ENCODE measurements at places on chromosomes 3 and 15.
A peak's percentile ranks its signal among the peaks of the same experiment; 100 is the strongest.

DNA sequence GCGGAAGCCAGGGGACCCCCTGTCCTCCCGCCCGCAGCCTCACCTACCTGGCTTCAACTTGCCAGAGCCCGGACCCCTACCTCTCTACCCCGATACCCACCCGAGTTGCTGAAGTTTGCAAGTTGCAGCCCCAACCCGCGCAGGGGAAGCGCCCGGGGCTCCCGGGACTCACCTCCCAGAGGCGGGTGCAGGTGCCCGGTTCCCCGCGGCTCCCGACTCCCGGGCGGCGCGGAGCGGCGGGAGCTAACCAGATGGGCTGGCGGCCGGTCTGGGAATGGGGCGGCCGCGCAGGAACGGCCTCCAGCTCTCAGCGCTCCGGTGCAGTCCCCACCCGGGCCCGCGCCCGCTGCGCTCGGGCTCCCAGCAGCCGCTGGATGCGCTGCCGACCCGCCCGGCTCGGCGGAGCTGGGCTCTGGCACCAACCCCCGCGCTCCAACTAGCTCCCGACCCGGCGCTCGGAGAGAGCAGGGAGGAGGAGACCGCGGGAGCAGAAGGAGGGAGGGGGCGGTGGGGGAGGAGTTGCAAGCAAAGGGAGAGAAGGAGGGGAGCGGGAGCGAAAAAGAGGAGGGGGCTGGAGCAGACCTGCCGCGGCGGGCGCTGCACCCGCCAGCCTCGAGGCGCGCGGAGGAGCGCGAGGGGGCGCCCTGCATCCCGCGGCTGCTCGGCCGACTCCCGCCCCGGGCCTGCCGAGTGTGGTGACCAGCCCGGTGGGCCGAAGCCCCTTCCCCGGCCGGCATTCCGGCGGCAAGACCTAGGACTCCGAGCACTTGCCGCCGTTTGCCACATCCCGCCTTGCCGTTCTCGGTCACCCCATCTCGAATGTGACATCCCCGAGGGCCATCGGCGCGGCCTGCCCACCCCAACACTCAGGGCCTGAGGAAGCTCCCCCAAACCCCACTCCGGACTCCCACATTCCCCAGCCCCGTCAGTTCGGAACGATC is at the start of gene SEMA5B:
SEMA5B (minus strand) TSS at position 472 of the 941 bp plus-strand sequence. CDS start 66,500 bp downstream, outside the sequence.
- peak; percentile 28 for DNase-seq

DNA sequence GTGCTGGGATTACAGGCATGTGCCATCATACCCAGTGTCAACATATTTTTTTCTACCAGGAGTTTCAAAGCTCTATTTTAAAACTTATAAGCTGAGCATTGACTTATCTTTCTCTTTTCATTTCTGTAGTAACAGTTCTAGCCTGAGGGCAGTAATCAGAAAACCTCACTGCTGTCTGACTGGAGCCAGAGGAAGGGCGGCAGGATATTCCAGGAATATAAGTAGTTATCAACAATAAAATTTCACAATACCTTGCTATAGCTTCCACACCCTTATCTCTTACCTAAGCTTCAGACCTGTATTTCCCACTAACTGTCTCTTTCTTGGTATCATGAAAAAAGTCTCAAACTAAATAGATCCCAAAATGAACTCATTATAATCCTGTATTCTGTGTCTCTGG is 5.1 kb upstream of the NEDD4 start:
- DNase-seq: no peak

GRCh38 chr3:58049143-58049785 is 41.0 kb downstream of the FLNB start:
- no peak for DNase-seq

DNA sequence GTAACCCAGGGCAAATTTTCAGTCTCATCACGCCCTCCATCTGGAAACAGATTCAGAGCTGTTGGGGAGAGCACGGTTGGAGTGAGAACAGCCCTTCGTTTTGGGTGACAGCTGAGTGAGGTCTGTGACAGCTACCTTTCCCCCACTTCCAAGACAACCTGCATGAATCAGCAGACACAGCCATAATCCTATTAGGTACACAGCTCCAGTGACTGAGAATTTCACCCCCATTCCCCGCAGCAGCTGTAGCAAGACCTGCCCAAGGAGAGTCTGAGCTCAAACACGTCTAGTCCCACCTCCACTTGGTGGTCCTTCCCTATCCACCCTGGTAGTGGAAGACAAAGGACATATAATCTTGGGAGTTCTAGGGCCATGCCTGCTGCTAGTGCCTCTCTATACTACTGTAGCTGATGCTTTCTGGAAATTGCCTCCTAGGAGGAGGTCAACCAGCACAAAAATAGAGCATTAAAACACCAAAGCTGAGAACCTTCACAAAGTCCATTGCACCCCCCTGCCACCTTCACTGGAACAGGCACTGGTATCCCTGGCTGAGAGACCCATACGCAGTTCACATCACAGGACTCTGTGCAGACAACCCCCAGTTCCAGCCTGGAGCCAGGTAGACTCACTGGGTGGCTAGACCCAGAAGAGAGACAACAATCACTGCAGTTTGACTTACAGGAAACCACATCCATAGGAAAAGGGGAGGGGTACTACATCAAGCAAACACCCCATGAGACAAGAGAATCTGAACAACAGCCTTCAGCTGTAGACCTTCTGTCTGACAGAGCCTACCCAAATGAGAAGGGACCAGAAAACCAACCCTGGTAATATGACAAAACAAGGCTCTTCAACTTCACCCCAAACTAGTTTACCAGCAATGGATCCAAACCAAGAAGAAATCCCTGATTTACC is 448.6 kb upstream of the CBLB start:
- no peak for DNase-seq

GRCh38 chr3:163560459-163560858 is 1517.8 kb downstream of the SI start:
- DNase-seq: peak; percentile 17

DNA sequence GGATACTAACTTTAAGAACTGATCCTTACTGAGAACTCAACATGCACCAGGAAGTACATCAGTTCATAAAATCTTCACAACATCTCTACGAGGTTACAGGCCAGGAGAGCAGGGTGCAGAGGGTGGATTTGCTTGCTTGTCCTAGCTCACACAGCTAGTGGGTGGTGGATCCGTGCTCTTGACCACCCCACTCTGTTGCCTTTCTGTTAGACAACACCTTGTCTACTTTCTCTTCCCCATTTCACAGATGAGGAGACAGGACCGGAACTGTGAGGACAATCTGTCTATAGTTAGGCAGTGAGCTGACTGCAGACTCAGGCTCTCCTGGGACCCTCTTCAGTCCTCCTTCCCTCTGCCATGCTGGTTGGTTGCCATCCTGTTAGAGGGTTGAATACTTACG is 221.7 kb upstream of the TLE3 start:
- DNase-seq: peak; percentile 83

DNA sequence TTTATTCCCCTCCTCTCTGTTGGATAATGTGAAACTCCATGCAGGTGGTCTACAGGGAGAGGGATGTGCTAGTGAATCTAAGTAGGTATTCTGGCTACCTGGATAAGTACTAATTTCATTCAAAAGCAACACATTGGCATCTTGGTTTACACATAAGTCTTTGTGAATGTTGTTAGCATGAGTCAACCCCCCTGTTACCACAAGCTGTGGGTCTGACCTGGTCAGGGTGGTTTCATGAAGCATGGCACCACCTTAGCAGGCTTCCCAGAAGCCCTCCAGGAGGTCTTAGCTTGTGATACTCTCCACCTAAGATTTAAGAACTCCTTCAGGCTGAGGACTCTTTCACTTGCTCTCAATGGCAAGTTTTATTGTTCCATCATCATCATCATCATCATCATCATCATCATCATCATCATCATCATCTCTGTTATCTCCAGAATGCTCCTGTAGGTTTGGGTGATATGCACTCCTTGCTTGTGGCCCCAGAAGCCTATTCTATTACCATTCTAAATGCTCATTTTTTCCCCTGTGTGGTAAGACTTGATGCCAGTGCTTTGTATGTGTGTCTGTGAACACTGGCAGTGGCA is 62.8 kb downstream of the EPHB1 start:
- no peak for DNase-seq

DNA sequence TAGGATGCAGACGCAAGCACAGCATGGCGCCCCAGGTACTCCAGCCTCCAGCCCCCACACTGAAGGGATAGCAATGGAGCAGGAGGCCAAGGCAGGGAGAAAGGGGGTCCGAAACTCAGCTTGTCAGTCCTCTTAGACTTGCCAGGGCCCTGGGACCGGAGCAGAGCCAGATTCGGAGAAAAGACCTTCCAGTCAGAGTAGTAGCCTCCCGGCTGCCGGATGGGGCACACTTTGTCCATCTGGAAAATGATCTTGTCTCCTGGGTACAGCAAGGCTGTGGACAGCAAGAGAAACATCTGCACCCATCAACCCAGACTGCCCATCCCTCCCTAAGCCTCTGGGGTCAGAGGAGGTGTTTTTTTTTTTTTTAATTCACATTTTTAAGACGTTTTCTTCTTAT is 24.3 kb downstream of the EFCAB12 start:
- no peak for DNase-seq

- no peak for DNase-seq
Observed at GRCh38 chr15:77017761-77018720, 23.1 kb downstream of the PSTPIP1 start.

DNA sequence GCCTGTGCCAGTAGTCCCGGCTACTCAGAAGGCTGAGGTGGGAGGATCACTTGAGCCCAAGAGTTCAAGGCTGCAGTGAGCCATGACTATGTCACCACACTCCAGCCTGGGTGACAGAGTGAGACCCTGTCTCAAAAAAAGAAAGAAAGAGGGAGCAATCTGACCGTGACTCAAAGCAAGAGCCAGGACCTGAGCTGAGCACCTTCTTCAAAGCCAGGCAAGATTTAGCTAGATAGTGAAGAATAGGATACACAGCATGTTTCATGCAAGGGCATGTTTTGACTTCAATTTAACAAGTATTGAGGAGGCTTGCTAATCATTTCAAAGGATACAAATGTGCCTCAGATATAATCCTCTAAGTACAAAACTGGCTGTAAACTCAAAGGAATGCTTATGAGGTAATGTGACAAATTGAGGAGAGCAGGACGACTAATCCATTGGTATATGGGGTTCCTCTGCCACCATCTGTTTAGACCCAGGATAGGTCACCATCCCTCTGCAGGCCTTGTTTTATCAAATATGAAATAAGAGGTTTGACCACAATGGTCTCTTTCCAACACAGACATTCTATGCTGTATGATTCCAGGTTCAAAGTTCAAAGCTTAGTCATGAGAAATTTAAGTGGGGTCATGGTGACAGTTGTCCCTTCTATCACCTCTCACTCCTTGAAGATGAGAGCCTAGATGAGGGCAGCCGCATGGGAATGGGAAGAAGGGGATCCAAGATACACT is 33.2 kb downstream of the RAB27A start:
- DNase-seq: no peak

DNA sequence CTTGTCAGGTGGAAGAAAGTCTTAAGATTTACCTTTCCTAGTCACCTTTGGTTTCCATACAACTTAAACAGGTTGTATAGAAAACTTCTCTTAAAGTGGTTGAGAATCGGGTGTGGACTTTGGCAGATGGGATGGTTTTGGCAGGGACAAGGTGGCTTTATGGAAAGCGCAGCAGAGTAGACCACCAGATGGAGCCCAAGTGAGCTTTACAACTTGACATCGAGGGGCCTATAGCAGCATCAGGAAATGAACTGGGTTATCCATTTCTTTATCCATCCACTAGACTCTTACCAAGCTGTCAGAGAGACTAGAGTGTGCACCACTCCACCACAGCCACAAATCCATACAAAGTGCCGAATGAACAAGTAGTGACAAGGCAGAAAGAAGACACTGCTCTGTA is 85.3 kb upstream of the MBNL1 start:
- peak; percentile 64 for DNase-seq

DNA sequence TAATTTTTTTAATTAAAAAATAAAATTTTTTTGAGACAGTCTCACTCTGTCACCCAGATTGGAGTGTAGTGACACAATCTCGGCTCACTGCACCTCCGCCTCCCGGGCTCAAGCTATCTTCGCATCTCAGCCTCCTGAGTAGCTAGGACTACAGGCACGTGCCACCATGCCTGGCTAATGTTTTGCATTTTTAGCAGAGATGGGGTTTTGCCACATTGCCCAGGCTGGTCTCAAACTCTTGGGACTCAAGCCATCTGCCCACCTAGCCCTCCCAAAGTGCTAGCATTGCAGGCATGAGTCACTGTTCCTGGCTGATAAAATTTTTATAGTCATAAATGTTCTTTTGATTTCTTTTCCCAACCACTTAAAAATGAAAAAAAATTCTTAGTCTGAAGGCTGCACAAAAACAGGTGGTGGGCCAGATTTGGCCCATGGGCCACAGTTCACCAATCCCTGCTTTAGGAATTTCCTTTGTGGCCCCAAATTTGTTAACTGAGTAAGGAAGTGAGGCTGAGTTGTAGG is 9.2 kb downstream of the UBA5 start:
- DNase-seq: no peak

GRCh38 chr3:127412578-127413317 is 124.9 kb upstream of the PRR20G start:
- DNase-seq: no peak

DNA sequence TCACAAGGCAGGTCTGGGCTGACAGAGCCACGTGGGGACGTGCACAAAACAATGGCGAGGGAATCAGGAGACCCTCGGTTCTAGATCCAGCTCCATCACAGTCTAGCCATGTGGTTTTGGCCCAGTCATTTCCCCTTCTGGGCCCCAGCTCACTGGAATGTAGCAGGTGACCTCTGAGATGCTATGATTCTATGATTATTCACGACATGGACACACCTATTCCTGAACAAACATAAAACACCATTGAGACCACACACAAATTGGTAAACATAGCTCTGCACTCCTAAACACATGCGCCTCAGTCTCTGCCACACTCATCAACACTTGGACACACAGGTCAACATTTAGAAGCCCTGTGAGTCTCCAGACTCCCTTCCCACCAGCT is 9.0 kb downstream of the IGDCC4 start:
- no peak for DNase-seq

- no peak for DNase-seq
Observed at GRCh38 chr3:101229681-101230080, 90.7 kb downstream of the IMPG2 start.

GRCh38 chr3:192896208-192896607 is 21.4 kb downstream of the MB21D2 start:
- DNase-seq: no peak

- DNase-seq: no peak
Observed at GRCh38 chr3:125582707-125583106, 12.6 kb downstream of the OSBPL11 start.

- DNase-seq: no peak
Observed at GRCh38 chr15:100526027-100526481, 2.7 kb downstream of the CERS3 start.

DNA sequence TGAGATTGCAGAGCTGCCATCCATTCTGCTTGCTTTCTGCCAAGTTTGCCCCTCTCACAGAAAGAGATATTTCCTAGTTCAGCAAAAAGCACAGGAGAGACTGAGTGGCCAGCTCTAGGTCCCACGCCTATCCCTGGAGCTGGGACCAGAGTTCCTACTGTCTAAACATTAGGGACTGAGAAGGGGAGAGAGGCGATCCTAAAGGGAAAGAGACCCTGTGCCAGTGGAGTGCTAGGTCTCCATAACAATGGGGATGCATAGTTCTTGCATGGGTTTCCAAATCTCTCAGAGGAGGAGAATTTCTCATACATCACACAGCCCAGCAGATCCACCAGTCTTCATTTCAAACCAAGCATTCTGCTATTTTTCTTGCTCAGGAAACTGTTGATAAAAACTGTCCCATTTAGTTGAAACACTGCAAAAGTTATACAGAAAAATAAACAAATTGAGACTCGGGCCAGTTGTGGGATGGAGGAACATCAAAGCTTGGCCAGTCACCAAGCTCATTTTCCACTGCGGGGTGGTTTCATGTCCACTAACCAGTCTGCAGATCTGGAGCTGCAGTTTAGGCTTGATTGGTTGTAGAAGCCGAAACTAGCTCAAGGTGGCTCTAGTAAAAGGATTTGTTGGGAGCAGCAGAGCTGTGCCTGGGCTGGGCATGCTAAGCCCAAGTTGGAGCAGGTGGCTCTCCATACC is 62.7 kb downstream of the EEFSEC start:
- DNase-seq: no peak
